ENCODE measurements at places on chromosomes 4 and X.

DNA sequence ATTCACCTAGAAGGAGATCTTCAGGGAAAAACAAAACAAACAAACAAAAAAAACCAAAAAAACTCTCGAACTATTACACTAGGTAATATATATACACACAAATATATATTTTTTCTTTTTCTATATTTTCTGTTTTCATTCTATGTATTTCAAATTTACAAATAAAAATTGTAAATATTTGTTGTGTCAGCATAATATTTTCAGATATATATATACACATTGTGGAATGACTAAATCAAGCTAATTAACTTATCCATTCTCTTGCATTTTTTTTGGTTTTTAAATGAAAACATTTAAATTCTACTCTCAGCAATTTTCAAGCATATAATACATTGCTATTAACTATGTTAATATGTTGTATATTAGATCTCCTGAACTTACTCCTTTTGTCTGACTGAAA lies 762.0 kb upstream of the PCDH10 start:
- no peak for DNase-seq

GRCh38 chrX:23385242-23385641 lies 50.6 kb downstream of the PTCHD1 start:
- DNase-seq, result no peak

GRCh38 chrX:68433155-68433980 lies at the start of gene OPHN1:
Gene OPHN1, minus strand, starts transcription at chrX:68433495. Its CDS starts 475 bp downstream, at chrX:68433020.
- DNase-seq, result peak; percentile 4

- DNase-seq, result no peak
Observed at GRCh38 chrX:68018248-68019203, 414.8 kb downstream of the OPHN1 start.

GRCh38 chrX:115642895-115643530 lies 82.0 kb downstream of the PLS3 start:
- DNase-seq, result peak; percentile 42

- DNase-seq, result no peak
Observed at GRCh38 chr4:94225449-94225848, 17.8 kb downstream of the SMARCAD1 start.

DNA sequence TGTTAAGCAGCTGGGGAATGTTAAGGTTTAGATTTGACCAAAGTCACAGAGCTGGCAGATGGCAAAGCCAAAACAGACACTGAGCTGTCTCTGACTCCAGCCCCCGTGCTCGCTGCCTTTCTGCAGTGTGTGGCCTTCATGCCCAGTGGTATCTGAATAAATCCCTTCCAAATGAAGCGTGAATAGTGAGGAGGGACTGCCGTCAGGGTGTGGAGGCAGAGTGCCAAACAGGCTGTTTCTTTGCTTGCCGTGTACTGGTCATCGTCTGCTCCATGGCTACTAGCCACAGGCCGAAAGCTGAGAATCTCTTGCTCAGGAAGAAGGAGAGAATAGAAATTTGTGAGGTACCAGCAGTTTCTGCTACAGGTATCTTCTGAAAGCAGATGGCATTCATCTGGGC lies 19.7 kb downstream of the PRIMPOL start:
- DNase-seq, result no peak

- no peak for DNase-seq
Observed at GRCh38 chr4:184873054-184873453, 47.3 kb upstream of the ACSL1 start.

GRCh38 chr4:34182306-34182705 lies 2062.0 kb downstream of the ARAP2 start:
- no peak for DNase-seq

- DNase-seq, result peak; percentile 59
Observed at GRCh38 chrX:12901486-12901885, 4.9 kb upstream of the TLR8 start.

- DNase-seq, result no peak
Observed at GRCh38 chrX:134502686-134503085, 42.7 kb downstream of the HPRT1 start.

DNA sequence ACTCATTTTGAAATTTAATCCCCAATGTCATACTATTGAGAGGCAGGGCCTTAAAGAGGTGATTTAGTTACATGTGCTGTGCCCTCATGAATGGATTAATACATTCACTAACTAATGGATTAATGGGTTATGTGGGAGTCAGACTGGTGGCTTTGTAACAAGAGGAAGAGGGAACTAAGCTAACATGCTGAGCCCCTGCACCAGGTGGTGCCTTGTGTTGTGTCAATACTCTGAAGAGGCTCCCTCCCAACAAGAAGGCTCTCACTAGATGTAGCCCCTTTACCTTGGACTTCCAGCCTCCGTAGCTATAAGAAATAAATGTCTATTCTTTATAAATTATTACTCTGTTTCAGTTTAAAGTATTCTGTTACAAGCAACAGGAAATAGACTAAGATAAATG lies 411.9 kb upstream of the EMCN start:
- DNase-seq, result no peak

DNA sequence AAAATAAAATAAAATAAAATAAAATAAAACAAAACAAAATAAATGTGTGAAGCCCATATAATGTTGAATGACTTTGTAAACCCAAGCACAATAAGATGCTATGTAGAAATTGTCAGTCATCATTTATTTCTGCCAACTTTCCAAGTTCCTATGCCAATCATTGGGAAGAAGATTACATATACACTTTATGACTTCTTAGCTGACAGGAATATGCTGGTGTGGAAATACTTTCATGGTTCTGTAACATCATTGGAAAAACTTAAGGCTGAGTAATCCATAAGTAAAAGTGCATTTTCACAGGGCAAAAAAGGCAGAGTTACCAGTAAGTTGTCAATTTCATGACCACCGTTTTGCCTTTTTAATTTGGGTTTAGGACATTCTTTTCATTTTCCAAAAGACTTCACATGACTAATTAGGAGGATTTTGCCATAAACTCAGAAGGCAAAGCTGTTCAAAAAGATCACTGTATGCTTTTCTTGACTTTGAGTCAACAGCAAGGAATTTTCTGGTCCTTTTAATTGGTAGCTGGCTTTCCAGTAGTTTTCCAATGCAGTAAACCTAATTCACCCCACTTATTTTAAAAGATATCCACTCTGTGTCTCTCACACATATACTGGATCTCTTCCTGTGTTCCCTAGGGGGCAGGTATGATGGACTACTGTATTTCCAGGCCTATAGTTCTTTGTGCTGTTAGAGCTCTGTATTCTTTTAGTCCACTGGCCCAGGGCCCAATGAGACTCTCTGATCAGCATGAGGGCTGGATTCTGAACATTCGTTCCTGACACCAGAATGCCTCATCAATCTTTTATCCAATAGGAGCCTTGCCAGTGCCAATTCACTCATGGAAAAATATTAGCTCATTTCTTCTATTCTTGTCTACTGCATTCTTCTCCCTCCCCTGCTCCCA lies 26.2 kb upstream of the SCRG1 start:
- no peak for DNase-seq

- no peak for DNase-seq
Observed at GRCh38 chr4:31601793-31602192, 881.6 kb downstream of the PCDH7 start.

- DNase-seq, result no peak
Observed at GRCh38 chrX:13418126-13419097, 98.6 kb upstream of the ATXN3L start.

DNA sequence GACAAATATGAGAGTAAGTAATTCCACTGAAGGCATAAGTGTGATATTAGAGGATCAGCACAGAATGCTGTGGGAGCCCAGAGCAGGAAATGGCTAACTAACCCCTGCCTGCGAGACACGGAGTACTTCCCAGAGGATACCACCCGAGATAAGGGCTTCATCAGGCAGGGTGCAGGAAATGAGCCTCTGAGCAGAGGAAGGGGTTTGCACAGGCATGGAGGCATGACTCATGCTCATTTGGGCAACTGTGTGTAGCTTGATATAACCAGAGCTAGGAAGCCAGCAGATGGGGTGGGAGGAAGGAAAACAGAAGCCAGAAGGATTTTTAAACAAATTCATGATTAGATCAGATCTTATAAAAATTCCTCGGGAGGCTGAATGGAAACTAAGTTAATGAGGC lies 70.0 kb upstream of the TSPAN5 start:
- no peak for DNase-seq

DNA sequence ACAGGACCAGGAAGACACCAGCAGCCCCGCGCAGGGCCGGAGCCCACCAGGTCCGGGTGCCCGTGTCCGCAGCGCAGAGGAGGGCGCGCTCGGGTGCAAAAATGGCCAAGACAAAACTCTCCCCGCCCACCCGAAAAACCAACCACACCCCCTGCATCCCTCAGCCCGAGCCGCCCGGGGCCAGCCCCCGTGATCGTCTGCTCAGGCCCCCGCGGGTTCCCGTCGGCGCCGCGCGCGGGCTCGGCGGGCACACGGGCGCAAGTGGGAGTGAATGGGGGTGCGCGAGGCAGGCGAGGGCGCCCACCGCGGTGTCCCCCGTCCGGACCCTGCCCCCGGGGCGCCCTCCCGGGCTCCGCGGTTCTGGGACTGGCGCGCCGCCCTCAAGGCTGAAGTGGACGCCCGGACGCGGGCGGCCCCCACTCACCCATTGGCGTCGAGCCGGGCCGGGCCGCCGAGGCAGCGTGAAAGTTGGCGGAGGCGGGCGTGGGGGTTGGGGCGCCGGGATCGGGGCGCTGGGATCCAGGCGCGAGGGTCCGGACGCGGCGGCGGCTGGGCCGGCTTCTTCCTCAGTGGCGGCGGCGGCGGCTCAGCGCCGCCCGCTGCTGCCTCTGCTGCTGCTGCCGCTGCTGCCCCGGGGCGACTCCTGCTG lies 393 bp downstream of the SH3KBP1 start:
- no peak for DNase-seq

DNA sequence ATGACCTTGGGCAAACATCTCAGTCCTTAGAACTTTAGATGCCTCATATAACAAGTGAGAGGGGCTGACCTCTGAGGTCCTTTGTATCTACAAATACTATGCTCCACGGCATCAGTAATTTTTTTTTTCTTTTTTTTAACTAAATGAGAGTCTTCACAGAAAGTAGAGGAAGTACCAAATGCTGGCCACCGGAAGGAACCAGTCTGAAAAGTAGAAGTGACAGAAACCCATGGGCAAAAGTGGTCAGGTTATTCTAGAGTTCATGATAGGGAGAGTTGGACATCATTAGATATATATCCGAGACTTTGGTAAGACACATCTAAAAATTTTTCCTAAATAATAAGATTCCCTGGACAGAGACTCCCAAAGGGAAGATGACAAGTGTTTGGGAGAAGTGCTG lies 53.7 kb downstream of the COQ2 start:
- DNase-seq, result no peak

GRCh38 chrX:19990151-19990555 lies 708 bp downstream of the BCLAF3 start:
- DNase-seq, result no peak

GRCh38 chr4:73223258-73223650 lies 35.3 kb downstream of the ANKRD17 start:
- no peak for DNase-seq

DNA sequence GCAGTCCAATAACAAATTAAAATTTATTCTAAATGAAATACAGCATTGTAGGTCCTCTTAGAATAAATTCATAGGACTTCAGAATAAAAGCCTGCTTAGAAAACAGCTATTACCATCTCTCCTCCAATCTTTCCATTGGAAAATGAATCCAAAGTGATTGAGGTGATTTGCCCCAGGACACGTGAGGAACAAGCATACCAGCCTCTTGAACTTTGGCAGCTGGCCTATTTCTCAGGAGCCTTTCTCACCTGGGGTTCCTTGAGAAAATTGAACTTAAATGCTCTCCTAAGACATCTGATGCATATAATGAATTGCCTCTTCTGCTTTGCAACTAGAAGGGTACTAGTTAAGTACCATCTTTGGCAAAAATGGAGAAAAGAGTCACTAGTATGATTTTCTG lies 13.5 kb downstream of the ARHGAP24 start:
- no peak for DNase-seq

- DNase-seq, result peak; percentile 34
Observed at GRCh38 chrX:153818571-153819383, 11.6 kb downstream of the PDZD4 start.

DNA sequence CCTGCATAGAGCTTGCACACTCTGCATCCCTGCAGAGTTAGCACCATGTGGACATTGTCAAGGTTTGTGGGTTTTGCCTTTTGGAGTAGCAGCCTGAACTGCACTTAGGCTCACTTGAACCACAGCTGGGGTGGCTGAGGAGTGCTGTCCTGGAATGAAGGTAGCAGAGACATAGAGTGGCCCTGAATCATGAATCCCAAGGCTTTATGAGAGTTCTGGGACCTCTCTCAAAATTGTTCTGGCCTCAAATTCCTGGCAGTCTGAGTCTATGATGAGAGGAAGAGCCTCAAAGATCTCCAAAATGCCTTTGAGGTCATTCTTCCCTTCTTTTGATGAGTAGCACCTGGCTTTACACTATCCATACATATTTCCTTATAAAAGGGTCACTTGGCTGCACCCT lies 37.1 kb upstream of the ADH1C start:
- no peak for DNase-seq

DNA sequence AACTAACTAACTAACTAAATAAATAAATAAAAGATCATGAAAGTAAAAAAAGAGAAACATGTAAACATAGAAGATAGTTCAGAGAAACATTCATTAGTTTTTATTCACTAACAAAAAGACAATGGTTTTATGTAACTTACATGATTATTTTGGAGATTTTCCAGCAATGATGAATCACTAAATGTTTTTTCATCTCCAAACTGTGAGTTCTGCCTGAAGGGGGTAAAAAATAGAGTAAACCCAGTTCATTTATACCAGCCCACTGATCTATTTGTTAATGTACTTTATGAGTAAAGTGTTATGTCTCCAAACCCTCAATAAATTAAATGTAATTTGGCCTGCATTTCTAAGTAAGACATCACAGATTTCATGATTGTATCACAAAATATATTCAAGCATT lies 101.1 kb downstream of the ATP8A1 start:
- no peak for DNase-seq

DNA sequence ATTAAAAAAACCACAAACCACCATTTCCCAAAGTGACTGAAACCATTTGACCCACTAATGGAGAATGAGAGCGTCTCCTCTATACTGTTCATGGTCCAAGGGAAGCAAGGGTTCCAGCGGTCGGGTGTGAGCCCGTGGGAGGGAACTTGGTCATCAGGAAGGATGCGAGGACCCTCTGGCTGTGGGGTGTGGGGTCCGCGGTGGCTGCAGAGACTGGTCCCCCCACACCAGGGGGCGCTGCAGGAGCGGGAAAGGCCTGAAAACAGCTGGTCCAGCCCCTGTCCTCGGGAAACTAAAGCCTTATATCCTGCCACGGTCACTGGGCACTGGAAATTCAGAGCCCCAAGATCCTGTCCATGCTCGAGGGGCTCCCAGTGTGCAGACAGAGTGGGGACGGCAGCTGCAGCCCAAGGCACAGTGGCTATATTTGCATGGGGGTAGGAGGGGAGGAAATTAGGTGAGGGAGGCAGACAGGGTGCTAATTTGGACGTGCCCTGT lies 4.3 kb downstream of the BLOC1S4 start:
- peak; percentile 77 for DNase-seq

GRCh38 chr4:184792334-184792733 lies 33.4 kb downstream of the ACSL1 start:
- no peak for DNase-seq

GRCh38 chrX:154834562-154834961 lies at the start of gene SMIM9:
Gene SMIM9, minus strand, starts transcription at chrX:154834662. Its CDS starts 3,806 bp downstream, at chrX:154830856.
- no peak for DNase-seq

DNA sequence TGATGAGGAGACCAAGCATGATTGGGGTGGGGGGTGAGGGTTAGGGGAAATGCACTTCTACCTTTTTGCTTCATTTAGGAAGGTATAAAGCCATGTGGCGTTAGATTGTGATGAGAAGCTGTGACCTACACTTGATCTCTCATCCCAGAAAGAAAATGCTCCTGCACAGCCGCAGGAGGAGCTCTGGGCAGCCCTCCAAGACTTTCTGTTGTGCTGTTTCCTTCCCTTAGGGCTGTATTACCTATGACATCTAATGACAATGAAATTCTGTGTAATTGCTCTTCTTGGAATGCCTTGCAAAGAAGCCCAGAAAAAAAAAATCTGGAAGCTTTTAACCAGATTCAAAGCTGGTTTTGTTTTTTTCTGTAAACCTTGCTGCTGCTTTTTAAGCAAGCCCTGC lies 13.4 kb downstream of the PRPS2 start:
- no peak for DNase-seq

Measured in activated CD4-positive, alpha-beta T cell treated with anti-CD3 and anti-CD28 coated beads for 24 hours (primary cell).